Renal cortical epithelial cell (primary cell): ENCODE measurements at places on chromosomes 4 and X. TPM values are rescaled to one million over a fixed set of nuclear protein-coding genes. Genes with fewer than 3 reads are reported as not detected.

- no peak for DNase-seq
These were observed 682.3 kb downstream of the TRIML1 start for GRCh38 chr4:188821500-188821899.

DNA sequence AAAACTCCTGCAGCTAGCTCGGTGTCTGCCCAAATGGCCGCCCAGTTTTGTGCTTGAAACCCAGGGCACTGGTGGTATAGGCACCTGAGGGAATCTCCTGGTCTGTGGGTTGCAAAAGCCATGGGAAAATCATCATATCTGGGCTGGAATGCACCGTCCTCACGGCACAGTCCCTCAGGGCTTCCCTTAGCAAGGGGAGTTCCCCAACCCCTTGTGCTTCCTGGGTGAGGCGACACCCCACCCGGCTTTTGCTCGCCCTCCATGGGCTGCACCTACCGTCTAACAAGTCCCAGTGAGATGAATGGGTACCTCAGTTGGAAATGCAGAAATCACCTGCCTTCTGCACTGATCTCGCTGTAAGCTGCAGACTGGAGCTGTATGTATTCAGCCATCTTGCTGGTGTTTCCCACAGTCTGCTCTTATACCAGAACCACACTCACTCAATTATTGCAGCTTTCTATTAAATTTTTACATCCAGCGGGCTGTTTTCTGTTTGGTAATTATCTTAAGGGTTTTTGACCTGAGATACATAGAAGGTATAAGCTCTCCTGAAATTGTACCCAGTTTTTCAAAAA, 36.7 kb upstream of the NPNT start:
- DNase-seq = no peak

GRCh38 chrX:12885508-12885907, 18.6 kb downstream of the TLR7 start:
- DNase-seq = no peak

- DNase-seq = no peak
These were observed 72.6 kb downstream of the CHIC2 start for GRCh38 chr4:53991821-53992220.

GRCh38 chr4:48937033-48937432, 30.5 kb upstream of the OCIAD2 start:
- DNase-seq = no peak

GRCh38 chrX:153635388-153635787, 11.6 kb upstream of the DUSP9 start:
- DNase-seq = no peak

DNA sequence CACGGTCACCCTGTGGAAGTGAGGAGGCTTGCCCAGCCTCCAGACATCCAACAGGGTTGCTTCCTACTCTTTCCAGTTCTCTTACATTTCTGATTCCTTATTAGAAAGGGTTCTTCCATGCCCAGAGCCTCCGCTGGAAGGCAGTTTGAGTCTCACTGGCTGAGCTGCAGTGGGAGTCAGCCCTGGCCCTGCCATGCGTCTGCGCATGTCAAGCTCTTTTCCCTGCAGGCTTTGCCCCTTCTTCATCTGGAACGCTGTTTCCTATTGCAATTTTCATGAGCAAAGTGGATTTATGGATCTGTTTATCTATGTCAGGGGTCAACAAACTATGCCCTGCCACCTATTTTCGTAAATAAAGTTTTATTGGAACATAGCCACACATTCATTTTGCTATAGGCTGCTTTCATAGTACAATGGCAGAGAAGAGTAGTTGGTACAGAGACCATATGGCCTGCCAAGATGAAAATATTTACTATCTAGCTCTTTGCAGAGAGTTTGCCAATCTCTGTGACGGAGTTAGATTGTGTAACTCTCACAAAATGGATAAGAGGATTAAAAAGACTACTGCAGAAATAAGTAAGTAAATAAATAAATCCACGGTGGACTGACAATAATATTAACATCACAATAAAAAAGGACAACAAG, 3.9 kb upstream of the CHRNA9 start:
- no peak for DNase-seq

DNA sequence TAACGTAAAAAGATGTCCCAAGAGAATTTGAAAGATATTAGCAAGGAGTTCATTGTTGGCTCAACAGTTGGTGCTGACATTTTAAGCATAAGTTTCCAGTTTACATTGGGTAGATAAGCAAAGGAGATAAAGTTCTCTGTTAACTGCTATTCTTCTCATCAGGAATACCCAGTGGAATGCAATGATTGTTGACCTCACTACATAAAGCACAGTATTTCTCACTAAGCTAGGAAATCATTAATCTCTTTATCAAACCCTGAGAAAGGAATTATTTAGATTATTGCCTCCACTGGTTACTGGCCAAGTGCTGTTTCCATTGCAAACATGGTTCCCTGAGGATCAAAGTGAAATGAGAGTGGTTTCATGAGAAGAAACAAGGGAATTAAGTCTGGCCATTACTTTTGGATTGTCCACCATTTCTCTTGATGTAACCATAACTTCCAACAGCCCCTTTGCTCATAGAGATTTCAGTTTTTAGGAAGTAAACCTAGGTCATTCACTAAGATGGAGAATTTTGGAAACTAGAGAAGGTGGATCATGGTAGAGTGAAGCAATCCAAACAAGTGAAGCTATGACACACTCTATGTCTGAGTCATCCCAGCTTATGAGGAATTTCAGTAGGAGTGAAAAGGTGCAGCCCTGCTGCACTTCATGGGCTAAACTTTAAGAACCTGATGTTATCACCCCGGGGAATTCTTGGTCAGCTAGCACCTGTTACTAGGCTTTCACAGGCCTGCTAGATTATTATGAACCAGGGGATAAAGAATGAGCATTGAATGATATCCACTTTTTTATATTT, 163.4 kb downstream of the AREG start:
- DNase-seq = peak; percentile 85

GRCh38 chrX:119990556-119991004, 47.0 kb upstream of the NKAP start:
- DNase-seq = no peak

DNA sequence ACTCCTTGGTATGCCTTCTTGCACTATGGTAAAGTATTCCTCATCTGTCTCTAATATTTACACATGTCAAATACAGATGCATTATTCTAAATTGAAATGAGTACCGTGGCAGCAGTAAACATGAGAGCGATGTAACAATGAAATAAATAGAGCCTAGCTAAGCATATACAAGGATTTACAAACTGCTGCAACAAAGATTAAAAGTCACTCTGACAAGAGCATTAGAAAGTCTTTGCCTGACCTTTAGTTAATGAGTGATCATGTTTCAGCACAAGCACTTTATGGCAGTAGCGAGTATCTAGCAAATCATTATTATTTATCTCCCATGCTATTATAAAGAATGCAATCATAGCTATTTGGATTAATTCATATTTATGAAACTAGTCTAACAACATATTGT, 547.0 kb upstream of the NDST4 start:
- peak; percentile 3 for DNase-seq

DNA sequence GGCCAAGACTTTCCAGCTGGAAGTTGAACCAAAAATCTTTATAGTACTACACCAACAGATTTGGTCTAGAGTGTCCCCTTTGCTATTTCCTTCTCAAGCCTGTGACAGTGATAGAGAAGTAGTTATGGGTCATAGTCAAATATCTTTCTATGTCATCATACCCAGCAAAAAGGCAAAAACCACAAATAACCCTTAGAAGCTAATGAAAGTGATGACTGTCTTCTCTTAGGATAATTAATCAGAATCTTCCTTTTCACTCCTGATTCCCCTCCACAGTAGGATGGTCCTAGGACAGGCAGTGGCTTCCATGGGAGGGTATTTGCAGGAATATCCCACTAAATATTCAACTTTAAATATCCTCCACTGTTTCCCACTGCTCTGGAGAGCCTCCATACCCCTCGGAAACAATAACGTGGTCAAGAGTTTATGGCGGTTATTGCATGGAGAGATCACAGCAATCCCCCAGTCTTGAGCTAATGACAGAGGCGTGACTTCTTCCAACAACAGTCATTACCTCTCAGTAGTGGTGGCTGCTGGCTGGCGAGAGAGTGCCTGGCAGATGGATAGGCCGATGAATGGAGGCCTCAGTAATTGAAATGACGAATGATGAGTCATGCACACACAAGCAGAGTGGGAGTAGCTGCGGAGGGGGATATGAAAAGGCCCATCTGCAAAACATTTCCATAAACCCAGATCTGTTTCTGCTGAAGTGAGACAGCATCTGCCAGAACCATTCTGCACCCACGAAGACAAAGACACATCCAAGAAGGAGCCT, 154.9 kb downstream of the STK32B start:
- peak; percentile 23 for DNase-seq

GRCh38 chr4:188701952-188702351, 562.7 kb downstream of the TRIML1 start:
- no peak for DNase-seq

DNA sequence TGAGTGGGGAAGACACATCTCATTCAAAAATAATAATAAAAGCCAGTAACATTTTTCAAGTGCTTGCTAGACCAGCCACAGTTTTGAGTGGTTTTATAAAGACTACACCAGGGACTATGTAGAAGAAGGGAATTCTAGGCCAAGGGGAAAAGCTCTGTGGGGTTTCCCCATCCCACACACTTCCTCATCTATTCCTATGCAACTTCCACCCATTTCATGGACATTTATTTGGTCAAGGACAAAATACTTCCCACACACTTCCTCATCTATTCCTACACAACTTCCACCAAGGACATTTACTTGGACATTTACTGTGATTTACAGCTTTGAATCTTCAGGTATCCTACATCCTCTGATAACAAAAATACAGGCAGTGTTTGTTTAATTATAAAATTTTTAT, 86.5 kb upstream of the KLF3 start:
- DNase-seq = no peak

- no peak for DNase-seq
These were observed 68.1 kb downstream of the FAM53A start for GRCh38 chr4:1615786-1616556.

- no peak for DNase-seq
These were observed 128.5 kb downstream of the REPS2 start for GRCh38 chrX:17075004-17075403.

- peak; percentile 13 for DNase-seq
These were observed 94.3 kb downstream of the TEX13A start for GRCh38 chrX:105126201-105126600.

GRCh38 chr4:10893395-10893794, 208.8 kb upstream of the CLNK start:
- no peak for DNase-seq

The CACNA1F gene
- 0.05 TPM in 1 of 2 replicates, not detected in the other for total RNA-seq

The SERTM2 gene
- total RNA-seq = 0.17 and 0.40 TPM in 2 replicates

The C4orf51 gene
- not detected in 2 replicates for total RNA-seq

The TMEM156 gene
- not detected in 2 replicates for total RNA-seq

The GSX2 gene
- total RNA-seq = not detected in 2 replicates

The CSAG2 gene
- total RNA-seq = not detected in 2 replicates

The GPR82 gene
- total RNA-seq = not detected in 2 replicates

The CT45A5 gene
- not detected in 2 replicates for total RNA-seq

The IL15 gene
- total RNA-seq = 9.0 and 20.1 TPM in 2 replicates

The BANK1 gene
- total RNA-seq = 1.0 and 1.9 TPM in 2 replicates

The FAT4 gene
- total RNA-seq = 2.3 and 7.7 TPM in 2 replicates

The ARHGAP4 gene
- total RNA-seq = 11.8 and 19.3 TPM in 2 replicates

The CLDN2 gene
- total RNA-seq = 1.9 and 29.6 TPM in 2 replicates
